ENCODE measurements at places on chromosomes 6 and 20.

DNA sequence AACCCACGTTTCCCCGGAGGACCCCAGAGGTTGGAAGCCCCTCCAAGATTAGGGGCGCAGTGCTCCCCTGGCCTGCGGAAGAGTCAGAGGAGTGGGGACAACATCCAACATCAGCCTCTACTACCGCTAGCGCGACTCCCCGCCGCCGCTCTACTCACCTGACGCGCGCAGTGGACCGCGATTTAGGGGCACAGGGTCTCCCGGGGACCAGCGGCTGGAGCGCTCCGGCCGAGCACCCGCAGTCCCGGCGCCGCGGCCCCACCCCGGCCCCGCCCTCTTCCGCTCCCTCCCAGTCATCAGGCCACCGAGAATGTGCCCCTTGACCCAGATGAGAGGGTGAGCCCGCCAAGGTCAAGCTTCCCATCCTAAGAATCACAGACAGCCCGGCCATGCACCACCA is at the start of gene ZFP57:
Gene ZFP57 (minus strand): TSS at position 249 of the 400 bp plus-strand sequence. CDS start 4,149 bp downstream, outside the sequence.
- no peak for DNase-seq

GRCh38 chr6:147479857-147480256 is 28.6 kb upstream of the SAMD5 start:
- DNase-seq, result no peak

GRCh38 chr20:43716757-43717615 is 9.8 kb downstream of the GTSF1L start:
- DNase-seq, result no peak

DNA sequence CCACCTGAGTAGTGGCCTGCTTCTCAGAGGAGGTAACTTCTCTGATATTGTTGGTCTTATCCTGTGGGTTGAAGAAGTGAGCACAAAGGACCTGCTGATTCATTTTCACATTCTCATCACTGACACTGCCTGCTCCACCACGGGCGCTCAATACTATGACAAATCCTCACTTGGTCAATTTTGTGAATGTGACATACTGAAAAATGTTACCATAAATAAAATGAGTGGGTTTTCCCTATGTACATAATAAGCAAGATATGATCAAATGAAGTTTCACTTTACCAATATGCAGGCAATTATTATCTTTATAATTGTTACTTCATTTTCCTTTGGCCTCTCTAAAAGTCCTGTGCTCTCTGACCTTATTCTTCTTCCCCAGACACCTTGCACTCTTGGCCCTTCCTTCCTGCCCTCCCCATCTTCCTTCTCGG is 71.5 kb upstream of the RIPOR2 start:
- no peak for DNase-seq

GRCh38 chr6:161891542-161891941 is 617.7 kb upstream of the AGPAT4 start:
- no peak for DNase-seq

- DNase-seq, result no peak
Observed at GRCh38 chr20:58071298-58071697, 157.2 kb downstream of the ANKRD60 start.

GRCh38 chr6:42434237-42434636 is 17.5 kb downstream of the TRERF1 start:
- no peak for DNase-seq

DNA sequence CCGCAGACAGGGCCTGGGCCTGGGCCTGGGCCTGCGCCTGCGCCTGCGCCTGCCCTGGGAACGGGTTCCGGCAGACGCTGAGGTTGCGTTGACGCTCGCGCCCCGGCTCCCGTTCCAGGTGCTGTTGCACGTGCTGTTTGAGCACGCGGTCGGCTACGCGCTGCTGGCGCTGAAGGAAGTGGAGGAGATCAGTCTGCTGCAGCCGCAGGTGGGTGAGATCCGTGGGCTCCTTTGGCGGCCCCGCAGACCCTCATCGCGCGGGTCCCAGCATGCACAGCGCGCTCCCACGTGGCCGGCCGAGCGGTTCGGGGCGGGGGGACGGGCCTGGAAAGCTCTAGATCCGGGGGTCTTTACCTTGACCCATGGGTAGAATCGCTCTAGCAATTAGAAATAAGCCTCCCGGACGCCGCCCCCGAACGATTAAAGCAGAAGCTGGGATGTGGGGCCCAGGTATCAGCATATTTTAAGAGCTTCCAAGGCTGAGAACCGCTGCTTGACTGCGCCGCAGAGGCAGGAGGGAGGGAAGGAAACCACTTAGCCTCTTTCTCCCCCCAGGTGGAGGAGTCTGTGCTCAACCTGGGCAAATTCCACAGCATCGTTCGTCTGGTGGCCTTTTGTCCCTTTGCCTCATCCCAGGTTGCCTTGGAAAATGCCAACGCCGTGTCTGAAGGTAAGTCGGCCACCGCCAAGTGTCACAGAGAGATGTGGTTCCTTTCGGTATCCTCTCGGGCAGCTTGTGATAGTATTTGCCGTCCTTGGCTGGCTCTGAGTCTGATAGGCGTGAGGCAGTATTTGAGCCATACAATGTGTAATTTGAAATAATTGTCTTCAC is 508 bp downstream of the NOP56 start:
- DNase-seq, result peak; percentile 51

- DNase-seq, result no peak
Observed at GRCh38 chr6:111727041-111727440, 121.4 kb upstream of the TRAF3IP2 start.

GRCh38 chr20:41316602-41317545 is 657 bp downstream of the ZHX3 start:
- peak; percentile 91 for DNase-seq

GRCh38 chr6:157076451-157076822 is 246.9 kb downstream of the TMEM242 start:
- DNase-seq, result no peak

GRCh38 chr20:45860560-45861220 is 3.3 kb downstream of the ZSWIM3 start:
- no peak for DNase-seq

DNA sequence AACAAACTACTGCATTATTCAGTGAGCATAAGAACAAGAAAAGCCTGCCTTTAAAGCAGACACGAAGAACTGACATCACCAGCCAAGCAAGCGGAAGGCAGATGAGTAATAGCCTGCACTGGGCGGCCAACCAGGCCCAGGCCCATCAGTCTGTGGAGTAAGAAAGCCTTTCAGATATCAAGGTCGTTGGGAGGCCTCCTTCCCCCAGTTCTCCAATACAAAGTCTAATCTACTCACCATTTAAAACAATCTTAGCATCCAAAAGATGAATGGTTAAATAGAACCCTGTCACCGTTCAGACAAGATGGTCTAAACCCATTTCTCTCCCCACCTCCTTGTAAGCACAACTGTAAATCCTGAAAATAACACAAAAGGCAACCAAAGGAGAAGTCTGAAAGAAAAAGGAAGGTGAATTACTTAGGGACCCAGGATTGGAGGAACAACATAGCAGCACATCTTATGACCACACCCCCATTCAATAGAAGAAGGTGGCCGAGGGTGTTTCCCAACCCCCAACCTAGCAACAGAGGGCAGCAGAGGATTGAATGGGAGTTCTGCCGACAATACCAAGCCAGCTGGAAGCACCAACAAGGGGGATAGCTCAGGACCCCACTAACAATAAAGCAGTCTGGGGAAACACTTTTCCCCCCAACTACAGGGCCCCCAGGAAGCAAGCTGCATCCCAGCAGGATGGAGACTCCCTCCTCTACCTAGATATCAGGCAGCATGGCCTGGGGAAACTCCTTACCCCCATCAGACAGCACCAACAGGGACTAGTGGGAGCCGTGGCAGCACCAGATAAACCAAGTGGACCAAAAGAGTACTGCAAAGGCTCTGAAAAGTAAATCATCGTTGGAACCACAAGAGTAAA is 67.9 kb downstream of the ZHX3 start:
- peak; percentile 88 for DNase-seq

DNA sequence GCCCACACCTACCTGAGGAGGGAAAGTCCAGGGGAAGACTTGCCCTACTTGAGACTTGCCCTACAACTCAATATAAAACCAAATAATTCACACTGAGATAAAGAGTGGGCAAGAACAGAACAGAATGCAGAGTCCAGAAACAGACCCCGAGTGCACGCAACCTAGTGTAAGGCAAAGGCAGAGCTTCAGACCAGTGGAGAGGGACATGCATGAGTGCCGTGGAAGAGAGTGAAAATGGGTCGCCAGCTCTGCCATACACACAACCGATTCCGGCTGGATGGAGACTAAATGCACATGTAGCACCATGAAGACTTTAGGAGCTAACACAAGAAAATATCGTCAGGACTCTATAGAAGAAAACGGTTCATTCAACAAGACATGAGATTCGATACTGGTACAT is 58.8 kb upstream of the CST7 start:
- DNase-seq, result no peak

- DNase-seq, result no peak
Observed at GRCh38 chr20:42544926-42545325, 644.8 kb downstream of the PTPRT start.

DNA sequence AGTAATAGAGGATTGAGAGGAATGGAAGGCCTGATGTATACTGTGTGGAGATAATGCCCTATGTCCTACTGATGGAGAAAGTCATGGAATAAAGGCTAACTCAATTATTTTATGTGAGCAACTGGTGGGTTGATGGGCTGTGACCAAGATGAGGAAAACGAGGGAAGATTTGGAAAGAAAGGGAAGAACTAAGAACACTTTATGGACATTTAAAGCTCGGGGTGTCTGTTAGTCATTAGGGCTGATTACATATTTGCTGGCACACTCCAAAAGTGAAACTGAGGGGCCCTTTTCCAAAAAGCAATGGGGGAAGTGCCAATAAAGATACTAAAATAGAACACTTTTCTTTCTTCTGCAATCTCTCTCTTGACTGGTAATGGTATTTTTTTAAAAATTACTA is 439.5 kb downstream of the PLCB1 start:
- DNase-seq, result no peak

- DNase-seq, result no peak
Observed at GRCh38 chr6:13048113-13048512, 280.2 kb downstream of the TBC1D7 start.

GRCh38 chr6:97102145-97102790 is 177.7 kb downstream of the KLHL32 start:
- no peak for DNase-seq

- no peak for DNase-seq
Observed at GRCh38 chr6:21000331-21000801, 466.1 kb downstream of the CDKAL1 start.

DNA sequence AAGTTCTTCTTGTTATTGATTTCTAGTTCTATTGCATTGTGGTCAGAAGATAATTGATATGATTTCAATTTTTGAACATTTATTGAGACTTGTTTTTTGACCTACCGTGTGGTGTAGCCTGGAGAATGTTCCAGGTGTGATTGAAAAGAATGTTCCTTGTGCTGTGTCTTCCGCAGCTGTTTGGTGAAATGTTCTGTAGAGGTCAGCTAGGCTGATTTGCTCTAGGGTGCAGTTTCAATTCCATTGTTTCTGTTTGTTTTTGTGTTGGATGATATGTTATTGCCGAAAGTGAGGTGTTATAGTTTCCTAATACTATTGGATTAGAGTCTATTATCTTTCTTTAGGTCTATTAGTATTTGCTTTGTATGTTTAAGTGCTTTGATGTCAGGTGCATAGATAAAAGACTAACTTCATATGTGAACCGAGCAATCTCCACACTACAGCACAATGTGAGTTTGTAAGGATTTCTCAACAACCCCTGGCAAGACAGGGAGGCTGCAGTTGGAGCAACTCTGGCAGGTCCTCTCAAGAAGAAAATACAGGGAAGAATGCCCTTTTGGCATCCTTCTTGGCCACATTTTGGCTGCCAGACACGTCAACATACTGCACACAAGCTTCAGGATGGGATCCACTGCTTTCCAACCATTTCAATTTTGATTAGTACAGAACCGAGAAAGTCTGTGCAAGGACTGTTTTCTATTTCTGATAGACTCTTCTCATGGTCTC is 320.7 kb downstream of the RNF144B start:
- DNase-seq, result no peak

GRCh38 chr20:2261046-2261485 is 34.7 kb upstream of the TGM3 start:
- no peak for DNase-seq

GRCh38 chr6:159229651-159230051 is 60.5 kb downstream of the FNDC1 start:
- no peak for DNase-seq

DNA sequence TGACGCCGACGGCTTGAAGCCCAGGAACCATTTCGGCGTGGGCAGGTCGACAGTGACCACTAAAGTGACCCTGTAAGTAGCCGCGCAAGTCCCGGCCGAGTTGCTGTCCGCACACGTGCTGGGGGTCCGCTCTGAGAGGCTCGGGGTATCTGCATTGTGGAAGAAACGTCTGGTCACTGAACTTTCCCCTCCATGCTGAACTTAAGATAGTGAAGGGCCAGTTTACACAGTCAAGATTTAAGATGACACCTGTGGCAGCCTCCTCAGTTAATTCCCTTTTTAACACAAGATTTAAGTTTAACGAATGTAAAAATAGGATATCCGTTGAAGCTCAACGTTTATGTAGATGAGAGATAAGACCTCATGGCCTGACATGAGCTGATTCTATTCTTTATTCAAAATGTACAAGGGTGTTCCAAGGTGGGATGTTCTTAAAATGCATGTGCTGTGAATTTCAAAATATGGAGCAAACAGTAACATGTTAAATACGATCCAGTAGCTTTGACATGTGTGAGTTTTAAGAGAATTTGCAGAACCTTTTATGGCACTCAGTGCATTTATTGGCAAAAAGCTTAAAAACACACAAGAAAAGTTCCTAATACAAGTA is 116.2 kb downstream of the RTN4IP1 start:
- no peak for DNase-seq

DNA sequence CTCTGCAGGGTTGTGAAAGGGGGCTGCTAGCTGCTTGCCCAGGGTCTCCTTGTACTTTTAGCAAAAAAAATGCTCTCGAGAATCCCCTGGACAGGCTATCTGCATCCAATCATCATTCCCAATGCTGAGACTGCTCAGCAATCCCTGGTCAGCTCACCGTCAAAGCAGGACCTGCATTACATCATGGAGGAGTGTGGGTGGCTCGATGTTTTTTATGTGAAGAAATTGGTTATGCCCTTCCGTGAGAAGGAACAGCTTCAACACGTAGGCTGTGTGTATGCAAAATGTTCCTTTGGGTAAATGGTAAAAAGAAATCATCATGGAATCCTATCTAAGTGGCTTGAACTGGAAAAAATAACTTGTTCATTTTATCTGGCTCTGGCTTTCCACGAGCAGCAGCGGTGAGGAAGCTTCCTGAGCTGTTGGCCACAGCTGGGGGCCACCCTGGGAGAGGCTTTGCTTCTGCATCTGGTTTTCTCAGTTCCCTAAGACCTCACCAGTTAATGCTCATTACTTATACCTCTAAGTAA is 111.4 kb downstream of the FYN start:
- DNase-seq, result no peak

Data from psoas muscle (tissue), 8 donors.